ENCODE measurements at places on chromosomes 16 and 17.

GRCh38 chr17:29576214-29577000 lies 7.9 kb downstream of the TP53I13 start:
- peaks cover 9% of the 10 kb centered on the region for H3K4me1 ChIP-seq
- H3K27me3 ChIP-seq = no peaks in the 10 kb centered on the region
- H3K36me3 ChIP-seq = peaks cover 43% of the 10 kb centered on the region

DNA sequence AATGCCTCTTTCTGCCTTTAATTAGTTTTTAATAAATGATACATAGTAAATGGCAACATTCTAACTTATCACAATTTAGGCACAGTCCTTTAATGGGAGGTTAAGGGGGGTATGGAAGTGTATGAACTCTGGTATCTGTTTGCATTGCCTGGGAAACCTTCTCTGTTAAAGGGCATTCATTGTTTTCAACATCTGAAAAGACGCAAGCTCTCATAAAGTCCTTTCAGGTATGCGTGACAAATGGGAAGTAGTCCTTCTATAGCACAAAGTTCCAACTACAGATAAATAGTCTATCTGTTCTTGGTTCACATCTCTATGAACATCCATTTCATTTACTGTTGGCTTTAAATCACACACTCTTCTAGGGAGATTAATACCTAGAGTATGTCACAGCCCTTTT lies 298.0 kb upstream of the PMFBP1 start:
- no peak for DNase-seq
- H3K36me3 ChIP-seq = no peaks in the 10 kb centered on the region
- peaks cover 4% of the 10 kb centered on the region for H3K4me1 ChIP-seq

DNA sequence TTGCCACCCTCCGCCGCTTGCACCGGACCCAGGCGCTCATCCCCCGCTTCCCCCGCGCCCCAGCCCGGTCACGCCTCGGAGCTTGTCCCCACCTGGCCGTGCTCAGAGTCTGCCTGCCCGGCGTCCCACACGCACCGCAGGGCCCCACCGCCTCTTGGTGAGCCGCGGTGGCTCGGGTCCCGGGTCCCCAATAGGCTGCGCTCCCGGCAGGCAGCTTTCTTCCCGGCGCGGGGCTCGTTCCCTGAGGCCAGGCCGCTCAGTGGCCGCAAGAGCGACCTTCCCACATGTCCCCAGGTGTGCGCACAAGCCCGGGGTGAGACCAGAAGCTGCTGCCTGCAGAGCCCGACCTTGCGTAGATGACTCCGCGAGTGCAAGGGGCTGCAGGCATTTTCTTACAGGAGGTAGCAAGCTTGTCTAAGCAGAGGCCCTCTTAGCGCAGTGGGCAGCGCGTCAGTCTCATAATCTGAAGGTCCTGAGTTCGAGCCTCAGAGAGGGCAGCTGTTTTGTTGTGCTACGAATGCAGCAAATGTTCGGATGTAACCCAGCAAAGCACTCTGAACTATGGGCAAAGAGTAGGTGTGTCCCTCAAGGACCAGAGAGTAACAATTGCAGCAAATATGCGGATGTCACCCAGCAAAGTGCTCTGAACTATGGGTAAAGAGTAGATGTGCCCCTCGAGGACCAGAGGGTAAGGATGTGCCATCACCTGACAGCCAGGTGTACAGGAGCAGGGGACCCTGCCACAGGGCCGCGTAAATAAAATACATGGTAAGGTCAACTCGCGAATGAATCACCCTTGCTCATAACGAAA lies 15.6 kb downstream of the TLE7 start:
- H3K27me3 ChIP-seq = peaks cover 61% of the 10 kb centered on the region
- DNase-seq = peak; percentile 24
- no peak overlapping the region for H3K27ac ChIP-seq
- no peak overlapping the region for H3K4me3 ChIP-seq

GRCh38 chr16:27398894-27399853 lies 2.8 kb upstream of the IL21R start:
- H3K4me1 ChIP-seq = peaks cover 57% of the 10 kb centered on the region
- H3K27ac ChIP-seq = no peak overlapping the region
- DNase-seq = no peak
- no peak overlapping the region for H3K4me3 ChIP-seq

GRCh38 chr17:79019632-79020584 lies 4.1 kb upstream of the C1QTNF1 start:
- DNase-seq = peak; percentile 75
- H3K27ac ChIP-seq = no peak overlapping the region
- peaks cover 65% of the 10 kb centered on the region for H3K27me3 ChIP-seq
- peaks cover 13% of the 10 kb centered on the region for H3K4me1 ChIP-seq
- H3K36me3 ChIP-seq = no peaks in the 10 kb centered on the region

GRCh38 chr17:39641883-39642282 lies 4.9 kb downstream of the STARD3 start:
- no peak overlapping the region for H3K4me3 ChIP-seq
- peaks cover 14% of the 10 kb centered on the region for H3K36me3 ChIP-seq
- H3K27ac ChIP-seq = no peak overlapping the region
- DNase-seq = no peak

- peak overlapping the region; percentile 87 for H3K27ac ChIP-seq
- no peak for DNase-seq
- H3K27me3 ChIP-seq = no peaks in the 10 kb centered on the region
- H3K4me1 ChIP-seq = peaks cover 92% of the 10 kb centered on the region
- H3K4me3 ChIP-seq = peak overlapping the region; percentile 18
- peaks cover 75% of the 10 kb centered on the region for H3K36me3 ChIP-seq
These were observed 97.3 kb upstream of the CHMP6 start for GRCh38 chr17:80894439-80894721.

- H3K27me3 ChIP-seq = no peaks in the 10 kb centered on the region
- DNase-seq = no peak
- H3K27ac ChIP-seq = no peak overlapping the region
- peaks cover 3% of the 10 kb centered on the region for H3K36me3 ChIP-seq
- H3K4me3 ChIP-seq = no peak overlapping the region
These were observed 3.3 kb upstream of the COG1 start for GRCh38 chr17:73189417-73190099.

DNA sequence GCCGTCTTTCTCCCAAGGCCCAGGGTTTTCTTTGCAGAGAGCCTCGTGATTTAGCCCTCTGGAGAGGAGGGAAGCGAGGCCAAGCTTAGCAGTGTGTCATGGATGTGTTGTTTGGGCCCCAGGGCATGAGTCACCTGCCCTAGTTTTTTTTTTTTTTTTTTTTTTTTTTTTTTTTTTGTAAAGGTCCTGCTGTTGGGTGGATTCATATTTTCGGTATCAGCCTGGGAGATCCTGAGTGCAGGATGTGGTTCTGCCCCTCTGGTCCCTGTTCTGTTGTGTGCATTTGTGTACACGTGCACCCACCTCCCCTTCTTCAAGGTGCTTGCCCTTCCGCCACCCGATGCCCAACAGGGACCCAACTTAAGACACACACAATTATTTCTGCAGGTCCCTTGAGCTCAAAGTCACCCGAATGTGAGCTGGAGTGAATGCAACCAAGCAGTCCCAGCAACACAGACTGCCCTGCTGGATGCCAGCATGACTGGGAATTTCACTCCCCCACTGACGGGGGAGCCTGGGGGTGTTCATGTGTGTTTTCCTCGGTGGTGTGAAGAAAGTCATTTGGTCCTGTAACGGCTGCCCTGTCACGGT lies 265.8 kb upstream of the TNRC6C start:
- H3K4me1 ChIP-seq = peaks cover 60% of the 10 kb centered on the region
- peaks cover 3% of the 10 kb centered on the region for H3K36me3 ChIP-seq
- H3K27me3 ChIP-seq = peaks cover 75% of the 10 kb centered on the region
- H3K4me3 ChIP-seq = peak overlapping the region; percentile 25

DNA sequence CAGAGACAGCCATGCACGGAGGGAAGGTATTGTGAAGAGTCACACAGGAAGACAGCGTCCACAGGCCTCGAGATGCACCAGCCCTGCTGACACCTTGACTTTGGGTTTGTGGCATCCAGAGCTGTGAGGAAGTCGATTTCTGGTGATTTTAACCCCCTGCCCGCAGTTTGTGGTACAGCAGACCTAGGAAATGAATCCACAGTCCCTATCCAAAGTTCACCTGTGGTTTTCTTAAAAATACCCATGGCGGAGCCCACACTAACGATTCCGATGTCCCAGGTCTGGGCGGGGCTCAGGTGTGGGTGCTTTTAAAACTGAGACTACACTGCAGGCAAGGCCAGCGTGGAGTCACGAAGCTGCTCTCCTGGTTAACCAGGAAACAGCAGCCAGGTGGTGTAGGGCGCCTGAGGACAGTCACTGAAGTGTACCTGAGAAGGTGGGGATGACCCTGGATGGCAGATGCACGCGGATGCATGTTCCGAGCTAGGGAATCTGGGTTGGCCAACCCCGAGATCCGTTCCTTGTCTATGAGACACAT lies 14.4 kb upstream of the MEAK7 start:
- H3K4me3 ChIP-seq = no peak overlapping the region
- peaks cover 50% of the 10 kb centered on the region for H3K36me3 ChIP-seq
- peaks cover 80% of the 10 kb centered on the region for H3K4me1 ChIP-seq
- DNase-seq = peak; percentile 88

GRCh38 chr17:70955441-70955840 lies 786.1 kb downstream of the KCNJ2 start:
- no peaks in the 10 kb centered on the region for H3K27me3 ChIP-seq
- H3K4me1 ChIP-seq = no peaks in the 10 kb centered on the region
- DNase-seq = no peak
- H3K27ac ChIP-seq = no peak overlapping the region

DNA sequence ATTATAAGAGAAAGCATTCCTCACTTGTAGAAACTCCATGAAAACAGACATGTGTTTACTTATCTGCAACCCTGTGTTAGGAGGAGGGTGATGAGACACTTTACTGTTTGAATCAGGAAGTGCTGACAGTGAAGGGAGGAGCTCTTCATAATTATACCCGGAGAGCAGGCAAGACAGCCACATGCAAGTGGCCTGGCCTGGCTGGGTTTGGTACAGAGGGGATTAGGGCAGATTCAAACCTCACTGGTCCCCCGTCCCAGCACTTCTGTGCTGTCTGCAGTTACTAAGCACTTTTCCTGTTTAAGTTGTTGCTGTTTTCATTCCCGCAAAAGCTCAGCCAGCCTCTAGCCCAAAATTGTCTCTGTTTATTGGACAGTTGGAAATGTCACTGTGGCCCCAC lies 78.5 kb downstream of the WWOX start:
- no peaks in the 10 kb centered on the region for H3K36me3 ChIP-seq
- no peak for DNase-seq
- no peaks in the 10 kb centered on the region for H3K4me1 ChIP-seq
- H3K27ac ChIP-seq = no peak overlapping the region
- H3K4me3 ChIP-seq = no peak overlapping the region

DNA sequence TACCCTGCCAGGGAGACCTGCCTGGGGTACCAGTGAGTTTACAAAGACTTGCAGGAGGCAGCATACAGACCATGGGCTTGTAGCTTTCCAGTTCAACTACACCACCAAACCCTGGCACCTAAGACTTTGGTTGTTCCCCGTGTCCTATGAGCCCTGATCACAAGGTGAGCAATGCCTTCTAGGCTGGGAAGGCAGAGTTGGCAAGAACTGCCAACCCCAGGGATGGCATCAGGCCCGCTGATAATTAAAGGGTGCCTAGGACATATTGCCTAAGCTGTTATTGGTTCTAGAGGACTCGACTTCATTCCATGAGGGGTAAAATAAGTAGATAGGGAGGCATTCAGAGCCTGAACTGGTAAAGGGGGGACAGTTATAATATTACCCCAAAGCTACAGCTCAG lies 41.3 kb downstream of the CDH13 start:
- H3K36me3 ChIP-seq = no peaks in the 10 kb centered on the region
- no peaks in the 10 kb centered on the region for H3K4me1 ChIP-seq
- no peak overlapping the region for H3K4me3 ChIP-seq
- peaks cover 19% of the 10 kb centered on the region for H3K27me3 ChIP-seq
- no peak overlapping the region for H3K27ac ChIP-seq

GRCh38 chr16:55277536-55277935 lies 46.5 kb upstream of the IRX6 start:
- DNase-seq = no peak
- no peaks in the 10 kb centered on the region for H3K4me1 ChIP-seq
- no peak overlapping the region for H3K4me3 ChIP-seq
- H3K36me3 ChIP-seq = no peaks in the 10 kb centered on the region
- H3K27ac ChIP-seq = no peak overlapping the region
- no peaks in the 10 kb centered on the region for H3K27me3 ChIP-seq

DNA sequence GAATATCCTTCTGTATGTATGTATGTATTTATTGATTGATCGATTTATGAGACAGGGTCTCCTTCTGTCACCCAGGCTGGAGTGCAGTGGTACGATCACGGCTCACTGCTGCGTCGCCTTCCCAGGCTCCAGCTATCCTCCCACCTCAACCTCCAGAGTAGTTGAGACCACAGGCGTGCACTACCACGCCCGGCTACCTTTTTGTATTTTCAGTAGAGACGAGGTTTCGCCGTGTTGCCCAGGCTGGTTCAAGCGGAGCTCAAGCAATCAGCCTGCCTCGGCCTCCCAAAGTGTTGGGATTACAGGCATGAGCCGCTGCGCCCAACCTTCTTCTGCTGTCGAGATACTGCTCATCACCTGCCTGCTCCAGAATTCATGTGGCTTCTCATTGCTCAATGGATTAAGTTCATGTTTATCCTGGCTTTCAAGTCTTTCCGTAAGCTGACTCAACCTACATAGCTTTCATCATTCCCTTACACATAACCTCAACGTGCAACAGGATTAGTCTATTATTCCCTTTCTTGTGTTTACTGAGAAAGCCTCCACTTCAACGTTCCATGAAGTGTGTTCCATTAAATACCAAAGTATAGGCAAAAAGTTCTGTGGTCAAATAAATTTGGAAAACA lies 13.6 kb downstream of the TAC4 start:
- peaks cover 2% of the 10 kb centered on the region for H3K4me1 ChIP-seq
- peaks cover 30% of the 10 kb centered on the region for H3K36me3 ChIP-seq
- no peak overlapping the region for H3K4me3 ChIP-seq
- H3K27me3 ChIP-seq = no peaks in the 10 kb centered on the region
- no peak for DNase-seq

GRCh38 chr16:9135797-9136196 lies 44.4 kb downstream of the HAPSTR1 start:
- no peak overlapping the region for H3K27ac ChIP-seq
- peaks cover 23% of the 10 kb centered on the region for H3K27me3 ChIP-seq
- H3K4me1 ChIP-seq = peaks cover 16% of the 10 kb centered on the region
- no peak for DNase-seq
- H3K36me3 ChIP-seq = no peaks in the 10 kb centered on the region

DNA sequence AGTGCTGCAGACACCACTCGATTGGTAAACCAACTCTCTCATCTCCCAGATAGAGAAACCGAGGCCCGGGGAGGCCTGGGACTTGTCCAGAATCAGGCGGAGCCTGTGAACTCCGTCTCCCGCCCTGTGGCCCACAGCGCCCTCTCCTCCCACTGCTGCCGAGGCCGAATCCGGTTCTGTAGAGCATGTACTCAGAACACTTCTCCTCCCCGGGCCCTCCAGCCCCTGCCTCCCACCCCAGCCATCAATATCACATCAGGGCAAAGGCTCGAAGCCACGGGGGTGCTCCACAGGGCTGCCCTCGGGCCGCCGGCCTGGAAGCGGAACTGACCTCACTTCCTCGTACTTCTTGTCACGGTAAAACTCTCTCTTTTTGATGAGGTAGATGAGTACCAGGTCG lies 13.0 kb downstream of the EMC6 start:
- H3K27ac ChIP-seq = peak overlapping the region; percentile 42
- H3K4me3 ChIP-seq = no peak overlapping the region
- peaks cover 27% of the 10 kb centered on the region for H3K4me1 ChIP-seq
- peaks cover 9% of the 10 kb centered on the region for H3K36me3 ChIP-seq
- no peak for DNase-seq

Measured in activated naive CD4-positive, alpha-beta T cell treated with anti-CD3 and anti-CD28 coated beads, Interleukin-2, amount 10 ng/mL, durations not matched to agents 7 days and 5 days (primary cell).